HEK293T (cell line): ENCODE measurements at places on chromosomes 5 and 9.

GRCh38 chr9:38145526-38146053 is 76.6 kb upstream of the SHB start:
- DNase-seq = no peak

- DNase-seq = no peak
Measured at GRCh38 chr5:40547994-40548575, 131.6 kb upstream of the PTGER4 start.

DNA sequence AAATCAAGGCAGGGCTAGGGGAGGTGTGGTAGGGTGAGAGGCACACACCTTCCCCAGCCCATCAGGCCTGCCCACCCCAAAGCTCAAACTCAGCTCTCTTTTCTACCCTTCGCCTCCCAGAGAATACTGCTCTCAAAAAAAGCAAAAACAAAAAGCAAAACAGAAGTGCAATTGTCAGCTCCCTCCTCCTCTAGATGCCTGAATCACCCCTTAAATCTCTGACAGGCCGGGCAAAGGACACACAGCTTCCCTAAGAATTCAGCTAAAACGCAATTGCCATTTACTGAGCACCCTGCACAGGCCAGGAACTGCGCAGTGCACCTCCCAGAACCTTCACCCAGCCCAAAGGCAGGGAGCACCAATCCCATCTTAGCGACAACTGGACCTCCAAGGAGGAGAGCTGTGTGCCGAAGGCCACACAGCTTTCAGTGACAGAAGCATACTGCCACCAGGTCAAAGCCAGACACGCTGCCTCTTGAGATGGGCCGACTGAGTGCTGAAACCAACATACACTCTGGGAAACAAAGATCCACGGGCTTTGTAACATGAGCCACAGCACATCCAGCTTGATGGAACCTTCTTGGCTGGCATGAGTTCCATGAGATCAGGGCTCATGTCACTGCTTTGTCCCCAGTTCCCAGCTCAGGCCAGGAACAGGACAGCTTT is 53.4 kb upstream of the STXBP1 start:
- DNase-seq = no peak

DNA sequence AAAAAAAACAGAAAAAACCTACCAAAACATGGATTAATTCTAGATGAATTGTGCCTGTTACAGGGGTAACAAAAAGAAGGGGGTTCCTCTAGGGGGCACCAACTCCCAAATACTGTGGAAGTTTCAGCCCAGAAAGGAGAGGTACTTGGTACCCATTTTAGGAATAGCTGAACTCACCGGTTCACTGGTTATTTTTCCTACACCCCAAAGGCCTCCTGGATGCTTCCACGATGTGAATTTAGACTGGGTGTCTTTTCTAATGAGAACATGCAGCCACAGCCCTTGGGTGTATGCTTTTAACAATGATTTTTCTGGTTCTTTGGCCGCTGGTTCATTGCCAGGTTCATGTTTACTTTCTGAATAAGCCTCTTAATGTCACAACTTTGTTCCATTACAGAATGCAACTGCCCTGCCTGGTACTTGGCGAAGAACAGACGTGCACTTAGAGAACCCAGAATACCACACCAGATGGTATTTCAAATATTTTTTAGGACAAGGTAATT is 46.7 kb downstream of the GARNL3 start:
- no peak for DNase-seq

- no peak for DNase-seq
Measured at GRCh38 chr5:135491552-135492318, 39.6 kb upstream of the TIFAB start.

- no peak for DNase-seq
Measured at GRCh38 chr5:146945617-146946084, 67.1 kb upstream of the PPP2R2B start.

DNA sequence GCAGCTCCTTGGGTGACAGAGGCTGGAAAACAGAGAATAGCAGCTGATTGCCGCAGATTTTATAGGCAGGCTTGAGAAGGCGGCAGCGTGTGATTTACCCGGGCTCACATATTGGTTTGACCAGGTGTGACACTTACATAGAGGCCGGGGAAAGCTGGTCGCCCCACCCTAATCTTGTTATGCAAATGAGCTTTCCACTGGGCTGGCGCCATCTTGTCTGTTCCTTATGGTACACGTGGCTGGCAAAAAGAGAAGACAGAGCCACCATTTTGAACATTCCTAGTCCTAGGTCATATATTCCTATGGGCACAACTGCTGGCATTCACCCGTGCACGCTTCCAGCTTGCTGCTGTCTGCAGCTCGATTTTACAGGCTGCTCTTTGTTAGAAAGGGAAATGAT is 11.3 kb upstream of the SPZ1 start:
- no peak for DNase-seq

- DNase-seq = no peak
Measured at GRCh38 chr5:153559926-153560325, 69.5 kb downstream of the GRIA1 start.

- no peak for DNase-seq
Measured at GRCh38 chr5:73384861-73385260, 63.7 kb downstream of the FOXD1 start.

DNA sequence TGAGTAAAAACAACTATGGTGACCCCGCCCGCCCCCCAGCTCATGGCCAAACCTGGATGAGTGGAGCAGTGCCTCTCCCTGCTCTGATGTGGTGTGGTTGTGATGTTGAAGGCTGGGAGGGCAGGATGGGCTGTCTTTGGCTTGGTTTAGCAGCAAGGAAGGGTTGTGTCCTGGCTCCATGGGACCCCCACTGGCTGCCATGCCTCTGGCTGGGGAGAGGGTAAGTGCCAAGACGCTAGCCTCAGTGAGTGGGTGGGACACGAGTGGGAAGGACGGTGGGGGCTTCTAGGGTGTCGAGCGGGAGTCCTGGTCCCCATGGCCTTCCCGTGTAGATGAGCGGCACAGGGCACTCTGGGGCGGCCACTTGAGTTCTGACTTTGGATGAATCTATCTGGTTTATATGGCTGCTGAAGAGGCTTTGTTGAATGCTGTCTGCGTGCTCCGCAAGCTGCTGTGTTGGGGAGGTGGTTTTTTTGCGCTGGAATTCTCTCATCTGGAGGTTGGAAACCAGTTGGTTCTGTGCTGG is 50.4 kb downstream of the DAB2IP start:
- no peak for DNase-seq

DNA sequence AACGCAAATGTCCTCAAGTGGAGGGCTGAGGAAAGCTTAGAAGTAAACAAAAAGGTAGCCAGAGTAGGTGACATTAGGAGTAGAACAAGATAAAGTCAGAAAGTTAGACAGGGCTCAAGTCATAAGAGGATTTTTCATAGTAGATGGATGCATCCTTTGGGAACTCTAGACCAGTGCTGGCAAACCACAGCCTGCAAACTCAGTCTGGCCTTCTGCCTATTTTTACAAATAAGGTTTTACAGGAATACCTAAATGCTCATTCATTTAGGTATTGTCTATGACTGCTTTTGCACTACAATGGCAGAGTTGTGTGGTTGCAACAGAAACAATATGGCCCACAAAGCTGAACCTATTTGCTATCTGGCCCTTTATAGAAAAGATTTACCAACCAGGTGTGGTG is 116.0 kb upstream of the HMHB1 start:
- DNase-seq = no peak
